CD8-positive, alpha-beta memory T cell (primary cell): ENCODE measurements at places on chromosomes 3 and 15. TPM values are rescaled to one million over a fixed set of nuclear protein-coding genes. Genes with fewer than 3 reads are reported as not detected.

DNA sequence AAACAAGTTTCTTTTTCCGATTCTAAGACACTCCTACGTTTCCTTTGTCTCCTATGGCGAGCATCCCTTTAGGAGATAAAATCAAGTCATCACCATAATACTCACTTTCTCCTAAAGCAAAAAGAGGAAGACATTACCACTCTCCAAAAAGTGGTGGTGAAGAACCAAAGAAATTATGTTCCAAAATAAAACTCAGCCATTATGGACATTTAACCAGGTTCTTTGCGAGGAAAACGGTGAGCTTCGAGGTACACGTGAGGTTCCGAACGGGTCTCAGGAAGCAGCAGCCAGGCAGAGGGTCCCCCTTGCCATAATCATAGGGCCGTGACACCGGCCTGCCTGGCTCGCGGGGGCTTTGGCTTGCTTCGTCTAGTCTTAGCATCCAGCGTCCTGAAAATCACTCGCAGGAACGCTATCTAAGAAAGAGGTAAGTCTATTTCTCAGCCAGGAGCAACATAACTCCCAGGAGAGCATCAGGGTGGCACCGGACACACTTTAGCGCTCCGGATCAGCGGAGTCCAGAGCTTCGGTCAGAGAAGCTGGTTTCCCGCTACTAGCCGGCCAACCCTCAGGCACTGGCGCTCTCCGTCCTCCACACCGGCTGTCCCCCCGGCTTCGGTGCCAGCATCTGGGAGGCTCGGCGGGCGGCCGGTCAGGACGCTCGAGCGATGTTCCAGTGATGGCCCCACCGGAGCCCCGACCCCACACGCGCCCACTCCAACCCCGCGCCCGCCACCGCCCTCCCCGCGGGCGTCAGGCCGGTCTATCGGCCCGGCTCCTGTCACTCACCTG is 581 bp downstream of the IP6K1 start:
- H3K4me3 ChIP-seq, result peak overlapping the region; percentile 90
- H3K27me3 ChIP-seq, result no peaks in the 10 kb centered on the region
- H3K27ac ChIP-seq, result peak overlapping the region; percentile 95
- H3K4me1 ChIP-seq, result peaks cover 42% of the 10 kb centered on the region

DNA sequence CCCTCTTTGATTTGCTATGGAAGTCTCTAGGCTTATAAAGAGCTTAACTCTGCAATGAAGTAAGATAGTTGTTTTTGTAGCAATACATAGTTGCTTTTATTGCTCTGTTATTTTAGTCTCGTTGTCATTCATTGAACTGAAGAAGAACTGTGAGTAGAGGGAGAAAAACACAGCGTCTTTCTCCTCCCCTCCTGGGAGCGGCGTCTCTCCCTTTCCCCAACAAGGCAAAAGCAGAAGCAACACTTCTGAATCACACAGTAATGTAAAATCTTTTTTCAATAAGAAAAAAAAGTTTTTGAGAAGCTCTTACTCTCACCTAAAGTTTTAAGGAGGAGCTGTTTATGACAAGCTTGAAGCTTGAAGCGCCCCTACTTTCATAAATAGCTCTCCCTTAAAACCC is 119.3 kb upstream of the SLC7A14 start:
- no peaks in the 10 kb centered on the region for H3K27me3 ChIP-seq
- no peaks in the 10 kb centered on the region for H3K4me1 ChIP-seq
- no peak overlapping the region for H3K27ac ChIP-seq
- no peaks in the 10 kb centered on the region for H3K36me3 ChIP-seq
- DNase-seq, result no peak
- H3K4me3 ChIP-seq, result no peak overlapping the region

DNA sequence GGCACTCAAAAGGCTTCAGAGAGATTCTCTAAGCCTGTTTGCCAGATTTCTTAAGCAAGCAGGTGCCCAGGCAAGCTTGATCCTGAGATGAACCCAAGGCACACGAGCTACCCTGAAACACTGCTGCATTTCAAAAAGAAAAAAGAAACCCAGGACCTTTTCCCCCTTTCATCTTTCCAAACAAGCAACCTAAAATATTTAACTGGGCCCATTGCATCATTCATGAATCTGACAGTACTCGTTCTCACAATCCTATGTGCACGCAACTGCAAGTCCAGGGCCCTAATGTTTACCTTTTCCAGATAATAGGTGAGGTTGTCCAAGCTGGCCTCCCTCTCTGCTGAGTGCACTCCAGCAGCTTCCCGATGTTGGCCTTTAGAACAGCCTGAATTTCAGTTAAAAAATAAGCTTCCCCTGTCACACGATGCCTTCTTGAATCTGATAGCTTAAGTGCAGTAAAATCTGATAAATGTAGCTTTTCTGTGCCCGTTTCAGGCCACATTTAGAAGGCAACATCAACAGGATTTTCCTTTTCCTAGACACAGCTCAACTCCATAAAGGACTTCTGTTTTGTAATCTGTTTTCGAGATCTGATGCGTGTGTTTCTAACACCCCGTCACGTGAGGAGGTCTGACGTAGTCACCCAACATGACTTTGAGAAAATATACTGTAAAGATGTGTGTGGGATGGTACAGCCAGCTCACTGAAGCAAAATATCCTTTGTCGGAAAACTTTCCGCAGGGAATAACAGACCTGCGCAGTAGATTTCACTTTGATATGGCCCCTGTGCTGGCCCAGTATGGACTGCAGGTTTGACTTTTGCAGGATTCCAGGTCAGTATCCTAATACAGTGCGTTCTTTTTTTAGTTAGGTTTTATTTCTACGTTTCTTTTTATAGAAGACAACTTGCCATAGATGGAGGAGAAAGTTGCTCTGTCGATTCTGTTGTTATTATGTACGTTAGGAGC is 55.1 kb upstream of the RASA2 start:
- H3K36me3 ChIP-seq, result peaks cover 4% of the 10 kb centered on the region
- no peak for DNase-seq

DNA sequence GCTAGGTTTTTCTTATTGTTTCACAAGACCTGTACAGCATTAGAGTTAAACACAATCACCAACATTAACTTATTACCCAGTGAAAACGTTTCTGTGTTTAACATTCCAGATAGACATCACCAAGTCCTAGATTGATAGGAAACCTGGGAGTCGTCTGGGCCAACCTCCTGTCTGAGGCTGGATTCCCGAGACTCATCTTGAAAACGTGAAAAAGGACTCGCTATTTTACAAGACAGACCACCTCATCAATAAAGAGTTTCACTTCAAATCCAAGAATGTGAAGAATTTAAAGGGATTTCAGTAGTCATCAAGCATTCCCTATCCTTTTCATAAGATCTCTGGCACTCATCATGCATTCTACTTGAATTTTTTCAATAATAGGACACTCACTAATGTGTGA is 626.6 kb downstream of the MCTP2 start:
- no peaks in the 10 kb centered on the region for H3K36me3 ChIP-seq
- H3K4me3 ChIP-seq, result no peak overlapping the region
- H3K27ac ChIP-seq, result no peak overlapping the region

GRCh38 chr3:190183121-190183520 is 62.4 kb upstream of the P3H2 start:
- H3K4me3 ChIP-seq, result no peak overlapping the region
- H3K27ac ChIP-seq, result no peak overlapping the region
- H3K36me3 ChIP-seq, result no peaks in the 10 kb centered on the region
- H3K4me1 ChIP-seq, result no peaks in the 10 kb centered on the region

DNA sequence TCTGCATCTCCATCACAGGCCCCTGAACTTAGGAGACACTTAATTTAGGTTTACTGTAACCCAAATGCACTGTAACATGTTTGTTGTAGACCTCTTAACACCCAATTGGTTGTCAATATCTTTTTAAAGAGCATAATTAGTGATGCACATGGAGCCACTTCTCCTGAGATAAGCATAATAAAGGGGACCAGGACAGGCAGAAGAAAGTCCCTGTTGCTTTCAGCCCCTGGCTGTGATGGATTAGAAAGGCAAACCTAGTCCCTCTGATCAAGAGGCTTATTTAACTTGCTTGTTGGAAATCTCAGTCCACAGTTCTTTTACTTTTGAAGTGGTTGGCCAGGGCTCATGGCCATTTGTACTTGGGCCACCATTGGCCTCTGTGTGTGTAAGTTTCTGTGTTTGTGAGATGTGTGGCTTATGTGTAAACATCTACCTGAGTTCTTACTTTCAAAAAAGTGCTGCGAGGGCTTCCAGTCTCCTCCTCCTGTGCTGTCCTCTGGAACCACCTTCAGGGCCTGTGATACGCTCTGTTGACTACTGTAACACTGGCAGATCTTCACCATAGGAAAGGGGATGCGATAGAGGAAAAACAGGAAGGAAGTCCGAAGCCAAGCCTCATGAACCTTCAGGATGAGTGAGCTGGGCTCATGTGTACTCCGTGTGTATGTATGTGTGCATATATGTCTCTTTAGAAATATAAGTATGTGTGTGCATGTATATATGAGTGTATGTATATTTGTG is 136.2 kb downstream of the EPHB1 start:
- DNase-seq, result no peak
- H3K27ac ChIP-seq, result no peak overlapping the region
- H3K36me3 ChIP-seq, result no peaks in the 10 kb centered on the region
- H3K4me1 ChIP-seq, result no peaks in the 10 kb centered on the region
- no peaks in the 10 kb centered on the region for H3K27me3 ChIP-seq
- no peak overlapping the region for H3K4me3 ChIP-seq

- no peak for DNase-seq
These were observed 28.8 kb upstream of the RFX7 start for GRCh38 chr15:56272454-56272853.

- no peak for DNase-seq
- no peak overlapping the region for H3K4me3 ChIP-seq
- H3K4me1 ChIP-seq, result no peaks in the 10 kb centered on the region
- H3K27me3 ChIP-seq, result no peaks in the 10 kb centered on the region
- H3K36me3 ChIP-seq, result peaks cover 15% of the 10 kb centered on the region
These were observed 14.7 kb downstream of the XRN1 start for GRCh38 chr3:142433110-142433509.

GRCh38 chr3:117463276-117464115 is 753.9 kb downstream of the TUSC7 start:
- no peak overlapping the region for H3K4me3 ChIP-seq
- no peaks in the 10 kb centered on the region for H3K27me3 ChIP-seq
- no peaks in the 10 kb centered on the region for H3K4me1 ChIP-seq
- no peak overlapping the region for H3K27ac ChIP-seq

DNA sequence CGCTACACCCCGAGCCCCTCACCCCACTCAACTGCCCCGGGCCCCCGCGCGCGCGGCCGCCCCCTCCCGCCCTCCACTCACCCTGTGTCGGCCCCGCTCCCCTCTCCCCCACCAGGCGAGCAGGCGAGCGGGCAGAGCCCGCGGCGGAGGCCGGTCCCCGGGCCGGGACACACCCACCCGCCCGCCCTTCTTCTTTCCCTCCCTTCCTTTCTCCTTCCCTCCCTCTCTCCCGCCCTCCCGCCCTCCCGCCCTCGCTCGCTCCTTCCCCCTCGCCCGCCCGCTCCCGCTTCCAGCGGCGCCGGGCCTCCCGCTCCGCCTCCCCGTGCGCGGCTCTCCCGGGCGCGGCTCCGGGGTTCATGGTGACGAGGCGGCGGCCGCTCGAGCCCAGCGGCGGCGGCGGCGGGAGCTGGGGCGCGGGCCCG is at the start of gene CTDSPL:
Gene CTDSPL, plus strand, starts transcription at position 261 of the 422 bp plus-strand sequence. CDS start 320 bp downstream, outside the sequence.
- peak within 1 kb of the TSS; percentile 25 for H3K27ac ChIP-seq
- peak; percentile 11 for DNase-seq
- peaks cover 11% of the 10 kb centered on the region for H3K4me1 ChIP-seq
- peak within 1 kb of the TSS; percentile 61 for H3K4me3 ChIP-seq
- peaks cover 6% of the 10 kb centered on the region for H3K27me3 ChIP-seq

DNA sequence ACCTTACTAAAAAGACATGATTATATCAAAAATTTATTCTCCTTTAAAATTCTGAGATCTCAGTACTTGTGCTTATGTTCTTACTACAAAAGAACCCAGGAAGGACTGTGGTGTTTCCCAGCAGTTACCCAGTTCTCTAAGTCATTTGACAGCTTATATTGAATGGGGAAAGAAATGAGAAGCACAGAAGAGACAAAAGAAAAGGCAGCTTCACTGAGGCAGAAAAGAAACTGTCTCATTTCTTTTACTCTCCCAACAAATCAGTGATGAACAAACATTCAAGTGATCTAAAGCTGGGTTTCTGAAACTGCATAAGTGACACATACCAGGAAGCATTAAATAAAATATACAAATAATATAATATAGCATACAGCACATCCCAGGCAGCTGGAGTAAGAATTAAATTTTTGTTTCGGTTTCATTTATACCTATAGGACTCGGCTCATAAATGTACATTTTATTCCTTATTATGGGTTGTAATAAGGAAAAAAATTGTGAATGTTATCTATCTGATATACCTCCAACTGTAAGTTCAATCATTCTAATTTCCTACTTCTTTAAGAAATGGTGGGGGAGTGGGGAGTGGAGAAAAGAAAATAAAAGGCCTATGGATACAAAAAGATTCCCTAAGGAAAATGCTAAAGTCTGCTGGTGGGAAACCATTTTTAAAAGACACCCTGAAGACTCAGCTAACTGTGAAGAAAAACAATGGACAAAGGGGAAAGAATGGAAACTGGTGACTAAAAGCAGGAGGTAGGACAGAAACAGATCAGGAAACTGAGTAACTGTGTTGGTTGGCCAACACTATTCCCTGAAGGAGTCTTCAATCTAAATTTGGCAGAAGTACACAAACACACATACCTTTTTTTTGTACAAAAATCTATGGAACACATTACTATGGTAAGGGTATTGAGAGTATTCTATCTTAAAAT is 156.8 kb downstream of the TBC1D5 start:
- H3K36me3 ChIP-seq, result no peaks in the 10 kb centered on the region
- H3K27me3 ChIP-seq, result no peaks in the 10 kb centered on the region
- H3K4me3 ChIP-seq, result no peak overlapping the region
- H3K4me1 ChIP-seq, result no peaks in the 10 kb centered on the region
- no peak overlapping the region for H3K27ac ChIP-seq
- DNase-seq, result no peak

DNA sequence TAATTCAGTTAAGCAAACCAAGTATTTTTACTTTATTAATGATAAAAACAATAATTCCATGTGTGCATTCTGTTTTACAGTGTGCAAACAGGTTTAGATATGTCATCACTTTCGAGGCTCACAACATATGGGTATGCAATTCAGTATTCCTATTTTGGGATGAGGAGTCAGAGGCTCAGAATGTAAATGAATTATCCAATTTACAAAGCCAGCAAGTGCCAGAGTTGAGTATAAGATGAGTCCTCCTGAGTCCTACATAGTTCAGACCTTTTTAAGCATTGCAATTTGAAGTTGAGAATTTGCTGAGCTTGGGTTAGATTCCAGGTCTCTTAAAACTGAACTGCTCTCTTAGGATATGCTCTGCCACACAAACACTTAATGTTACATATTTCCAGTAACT is 424.2 kb upstream of the ROBO2 start:
- no peak overlapping the region for H3K27ac ChIP-seq
- no peaks in the 10 kb centered on the region for H3K27me3 ChIP-seq
- no peak overlapping the region for H3K4me3 ChIP-seq
- no peak for DNase-seq
- no peaks in the 10 kb centered on the region for H3K4me1 ChIP-seq

- H3K4me1 ChIP-seq, result peaks cover 37% of the 10 kb centered on the region
- H3K4me3 ChIP-seq, result no peak overlapping the region
- peak; percentile 59 for DNase-seq
- peak overlapping the region; percentile 72 for H3K27ac ChIP-seq
- H3K36me3 ChIP-seq, result no peaks in the 10 kb centered on the region
These were observed 168.9 kb downstream of the KLHL25 start for GRCh38 chr15:85625856-85626255.

GRCh38 chr15:39502611-39503195 is 78.2 kb upstream of the THBS1 start:
- H3K4me1 ChIP-seq, result no peaks in the 10 kb centered on the region
- no peak overlapping the region for H3K4me3 ChIP-seq
- no peaks in the 10 kb centered on the region for H3K27me3 ChIP-seq
- no peak for DNase-seq
- no peaks in the 10 kb centered on the region for H3K36me3 ChIP-seq
- no peak overlapping the region for H3K27ac ChIP-seq

The COL6A5 gene
- polyA plus RNA-seq, result not detected

The ALAS1 gene
- polyA plus RNA-seq, result 32.9 TPM

The SCAANT1 gene
- not detected for polyA plus RNA-seq
